ENCODE measurements at places on chromosomes 4 and X. TPM values are rescaled to one million over a fixed set of nuclear protein-coding genes. Genes with fewer than 3 reads are reported as not detected.

TACC3 gene
- total RNA-seq = 3.2 TPM

GYPE gene
- 0.25 TPM for total RNA-seq

MCTS1 gene
- 31.7 TPM for total RNA-seq

DUX4 gene
- not detected for total RNA-seq

SPANXD gene
- not detected for total RNA-seq

GAGE12H gene
- not detected for total RNA-seq

CABS1 gene
- total RNA-seq = not detected

AFAP1 gene
- 52.6 TPM for total RNA-seq

WWC2 gene
- 12.5 TPM for total RNA-seq
